ENCODE measurements at places on chromosomes 13 and 19. TPM values are rescaled to one million over a fixed set of nuclear protein-coding genes. Genes with fewer than 3 reads are reported as not detected.

PEAK3 gene
- total RNA-seq: under 0.01 TPM

OR10H5 gene
- not detected for total RNA-seq

PVR gene
- 29.9 TPM for total RNA-seq

DCT gene
- total RNA-seq: under 0.01 TPM

EXOC3L2 gene
- 0.54 TPM for total RNA-seq

C5AR1 gene
- 0.81 TPM for total RNA-seq

ISYNA1 gene
- total RNA-seq: 109 TPM

GPC6 gene
- total RNA-seq: 0.54 TPM

DKKL1 gene
- not detected for total RNA-seq

KL gene
- 1.3 TPM for total RNA-seq

RAB20 gene
- total RNA-seq: 2.7 TPM

ZNF229 gene
- 4.0 TPM for total RNA-seq

FREM2 gene
- under 0.01 TPM for total RNA-seq

TEX26 gene
- not detected for total RNA-seq

GRCh38 chr19:3202346-3202745 is 16.6 kb downstream of the NCLN start:
- no peak for DNase-seq

- no peak for DNase-seq
Observed at GRCh38 chr13:43200736-43201135, 177.3 kb downstream of the DNAJC15 start.

DNA sequence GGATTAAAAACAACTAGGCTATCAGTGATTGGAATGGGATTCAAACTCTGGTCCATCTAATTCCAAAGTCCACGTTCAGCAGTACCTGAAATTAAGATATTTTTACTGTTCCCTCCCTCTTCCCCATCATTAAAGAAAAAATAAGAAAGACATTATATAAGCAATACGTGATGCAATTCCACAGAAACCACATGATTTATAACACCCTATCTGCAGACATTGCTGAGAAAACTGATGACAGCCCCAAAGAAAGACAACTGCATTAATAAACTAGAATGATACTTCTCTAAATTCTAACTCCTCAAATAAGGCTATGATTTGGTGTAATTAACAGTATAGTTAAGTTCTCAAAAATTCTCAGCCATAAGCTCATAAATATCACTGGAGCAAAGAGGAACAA is 19.1 kb downstream of the LNX2 start:
- DNase-seq: no peak

- DNase-seq: no peak
Observed at GRCh38 chr19:44867578-44867977, 21.5 kb downstream of the NECTIN2 start.

DNA sequence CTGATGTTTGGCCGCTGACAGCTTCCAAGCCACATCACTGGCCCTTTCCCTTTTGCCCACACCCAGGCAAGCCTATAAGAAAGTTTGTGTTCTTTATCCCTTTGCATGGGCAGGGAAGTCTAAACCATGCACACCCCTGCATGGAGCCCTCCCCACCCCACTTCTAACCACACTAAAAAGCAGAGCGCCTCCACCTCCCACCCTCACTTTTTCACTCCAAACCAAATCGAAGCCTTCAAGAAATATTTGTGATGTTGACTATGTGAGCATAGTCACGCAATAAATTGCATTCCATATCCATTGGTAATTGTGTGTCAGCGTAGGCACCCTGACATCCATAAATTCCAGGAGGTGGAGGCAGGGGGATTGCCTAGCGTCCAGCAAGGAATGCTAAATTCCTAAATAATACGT is 104.4 kb upstream of the LSM14A start:
- no peak for DNase-seq

- no peak for DNase-seq
Observed at GRCh38 chr13:35129500-35129899, 187.4 kb downstream of the NBEA start.

DNA sequence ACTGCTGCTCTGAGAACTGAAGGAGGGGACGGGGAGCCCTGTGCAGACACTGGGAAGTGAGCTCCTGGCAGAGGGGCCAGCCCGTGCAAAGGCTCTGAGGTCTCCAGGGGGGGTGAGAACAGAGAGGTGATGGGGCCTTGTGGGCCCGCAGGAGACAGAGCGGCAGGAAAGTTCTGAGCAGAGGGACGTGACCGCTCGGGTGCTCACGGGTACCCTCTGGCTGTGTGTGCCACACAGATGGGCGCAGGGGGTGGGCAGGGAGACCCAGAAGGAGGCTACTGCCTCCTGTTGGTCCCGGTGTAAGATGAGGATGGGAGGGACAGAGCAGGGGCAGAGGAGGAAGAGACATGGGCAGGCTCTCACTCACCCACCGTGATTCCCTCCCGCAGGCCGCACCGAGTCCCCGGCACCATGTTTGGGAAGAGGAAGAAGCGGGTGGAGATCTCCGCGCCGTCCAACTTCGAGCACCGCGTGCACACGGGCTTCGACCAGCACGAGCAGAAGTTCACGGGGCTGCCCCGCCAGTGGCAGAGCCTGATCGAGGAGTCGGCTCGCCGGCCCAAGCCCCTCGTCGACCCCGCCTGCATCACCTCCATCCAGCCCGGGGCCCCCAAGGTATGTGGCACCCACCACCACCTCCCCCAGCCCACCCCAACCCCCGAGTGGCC is 27.5 kb upstream of the NCCRP1 start:
- no peak for DNase-seq

DNA sequence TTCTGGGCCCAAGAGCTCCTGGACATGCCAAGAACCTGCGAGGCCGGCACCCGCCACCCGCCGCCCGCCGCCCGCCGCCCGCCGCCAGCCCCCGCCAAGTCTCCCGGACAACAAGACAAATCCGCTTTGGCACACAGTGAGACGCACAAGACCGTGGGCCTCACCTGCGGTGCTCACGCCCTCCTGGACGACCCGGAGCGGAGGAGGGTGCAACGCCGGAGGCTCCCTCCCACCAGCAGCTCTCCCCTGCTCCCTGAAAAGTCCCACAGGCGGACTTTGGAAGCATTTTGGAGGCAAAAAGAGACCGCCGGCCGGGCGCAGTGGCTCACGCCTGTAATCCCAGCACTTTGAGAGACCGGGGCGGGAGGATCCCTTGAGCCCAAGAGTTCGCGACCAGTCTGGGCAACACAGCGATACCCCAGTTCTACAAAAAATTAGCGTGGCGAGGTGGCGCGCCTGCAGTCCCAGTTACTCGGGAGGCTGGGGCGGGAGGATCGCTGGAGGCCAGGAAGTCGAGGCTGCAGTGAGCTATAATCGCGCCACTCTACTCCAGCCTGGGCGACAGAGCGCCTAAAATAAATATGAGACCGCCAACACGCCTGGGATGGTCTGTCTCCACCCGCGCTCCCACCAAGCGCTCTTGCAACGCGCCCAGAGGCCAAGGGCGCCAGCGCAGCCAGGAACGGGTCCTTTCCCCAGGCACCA is 783 bp downstream of the RHPN2 start:
- DNase-seq: no peak

DNA sequence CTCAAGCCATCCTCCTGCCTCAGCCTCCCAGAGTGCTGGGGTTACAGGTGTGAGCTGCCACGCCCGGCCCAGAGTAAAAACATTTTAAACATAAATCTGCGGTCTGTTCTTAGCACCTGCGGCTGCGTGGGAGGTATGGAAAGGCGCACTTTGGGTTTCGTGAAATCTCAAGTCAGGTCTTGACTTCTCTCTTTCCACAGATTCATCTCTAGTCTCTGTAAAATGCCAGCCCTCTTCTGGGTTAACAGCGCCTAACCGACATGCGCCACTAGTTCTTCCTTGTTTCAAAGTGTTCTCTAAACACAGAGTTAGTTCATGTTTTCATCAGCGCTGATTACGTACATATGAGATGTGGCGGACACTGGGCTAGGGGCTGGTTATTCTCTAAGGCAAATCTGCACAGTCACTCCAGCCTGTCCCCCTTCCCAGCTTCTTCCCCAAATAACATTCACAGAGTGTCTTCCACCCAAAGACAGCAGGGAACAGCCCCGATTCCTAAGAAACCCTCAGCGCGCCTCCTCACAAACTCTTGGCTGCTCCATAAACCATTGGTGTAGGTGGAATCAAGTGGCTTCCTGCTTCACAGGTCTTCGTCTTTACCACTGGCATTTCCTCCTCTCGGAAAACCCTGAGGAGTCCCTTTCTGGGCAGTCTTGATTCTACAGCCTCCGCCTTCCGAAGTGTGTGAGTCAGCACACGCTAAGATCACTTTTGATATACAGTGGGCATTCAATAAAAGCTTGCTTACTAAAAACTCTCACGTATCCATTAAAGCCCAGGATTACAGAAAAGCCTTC is 1.4 kb downstream of the PARP4 start:
- DNase-seq: peak; percentile 60

DNA sequence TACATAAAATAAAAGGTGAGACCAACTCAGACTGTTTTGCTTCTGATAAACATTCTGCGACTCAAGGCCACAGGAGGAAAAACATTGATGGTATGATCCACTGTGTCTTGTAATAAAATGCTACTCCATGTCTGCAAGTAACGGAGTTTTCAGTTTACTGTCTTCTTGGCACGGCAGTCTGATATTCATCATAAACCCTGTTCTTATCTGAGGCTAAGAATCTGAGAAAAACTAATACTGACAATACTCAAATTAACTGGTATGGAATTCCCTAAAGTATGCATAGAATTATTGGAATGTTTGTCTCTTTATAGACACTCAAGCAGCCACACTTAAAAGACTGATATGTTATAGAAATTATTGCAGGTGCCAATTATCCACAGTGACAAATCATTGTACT is 125.5 kb downstream of the TBC1D4 start:
- no peak for DNase-seq

DNA sequence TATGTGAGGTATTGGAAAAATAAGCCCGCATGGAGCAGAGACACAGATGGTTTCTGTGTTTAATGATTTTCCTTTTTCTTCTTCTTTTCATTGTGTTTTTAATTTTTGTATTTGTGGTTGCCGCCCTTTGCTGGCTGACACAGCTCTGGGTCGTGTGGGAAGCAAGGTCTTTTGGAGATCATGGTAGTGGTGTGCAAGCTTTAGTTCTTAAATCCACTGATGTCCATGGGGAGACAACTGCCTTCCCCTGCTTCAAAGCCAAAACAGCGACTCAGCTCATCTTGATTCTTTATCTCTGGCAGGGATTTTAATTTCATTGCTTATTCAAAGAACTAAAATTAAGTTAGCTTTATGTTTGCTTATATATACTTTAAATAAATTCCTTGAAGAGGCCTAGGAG is 711.3 kb upstream of the SGCG start:
- no peak for DNase-seq

- no peak for DNase-seq
Observed at GRCh38 chr13:75693227-75693626, 57.1 kb downstream of the LMO7 start.

DNA sequence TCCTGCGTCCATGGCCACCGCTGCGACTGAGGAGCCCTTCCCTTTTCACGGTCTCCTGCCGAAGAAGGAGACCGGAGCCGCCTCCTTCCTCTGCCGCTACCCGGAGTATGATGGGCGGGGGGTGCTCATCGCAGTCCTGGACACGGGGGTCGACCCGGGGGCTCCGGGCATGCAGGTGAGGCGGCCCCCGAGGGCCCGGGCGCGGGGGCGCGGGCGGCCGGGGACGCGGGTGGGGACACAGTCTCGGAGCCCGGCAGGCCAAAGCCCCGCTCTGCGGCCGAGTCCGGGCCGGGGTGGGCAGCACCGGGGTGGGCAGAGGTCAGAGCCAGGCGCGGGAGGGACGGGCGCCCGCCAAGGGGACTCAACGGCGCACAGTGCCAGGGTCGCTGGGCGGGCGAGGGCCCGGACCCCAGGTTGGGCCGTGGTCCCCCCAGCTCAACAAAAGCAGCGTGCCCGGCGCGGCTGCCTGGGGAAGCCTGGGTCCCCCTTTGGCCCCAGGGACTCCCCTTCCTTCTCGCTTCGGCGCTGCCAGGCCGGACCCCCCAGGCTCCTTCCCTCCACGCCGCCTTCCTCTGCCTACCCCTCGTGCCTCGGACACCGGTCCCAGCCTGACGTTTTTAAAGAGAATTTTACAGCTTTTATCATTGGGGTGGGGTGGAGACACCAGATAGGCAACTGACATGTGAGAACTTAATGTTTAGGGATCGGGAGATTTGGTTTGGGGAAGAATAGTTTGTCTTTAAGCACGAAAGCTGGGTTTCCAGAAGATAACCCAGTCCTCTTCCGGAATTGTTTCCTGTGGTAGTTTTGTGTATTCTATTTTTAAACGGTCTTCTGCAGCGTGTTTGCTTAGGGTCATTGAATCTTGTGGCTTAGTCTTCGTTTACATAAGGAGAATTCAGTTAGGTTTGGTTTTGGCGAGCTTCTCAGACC is 509 bp downstream of the TPP2 start:
- peak; percentile 29 for DNase-seq

DNA sequence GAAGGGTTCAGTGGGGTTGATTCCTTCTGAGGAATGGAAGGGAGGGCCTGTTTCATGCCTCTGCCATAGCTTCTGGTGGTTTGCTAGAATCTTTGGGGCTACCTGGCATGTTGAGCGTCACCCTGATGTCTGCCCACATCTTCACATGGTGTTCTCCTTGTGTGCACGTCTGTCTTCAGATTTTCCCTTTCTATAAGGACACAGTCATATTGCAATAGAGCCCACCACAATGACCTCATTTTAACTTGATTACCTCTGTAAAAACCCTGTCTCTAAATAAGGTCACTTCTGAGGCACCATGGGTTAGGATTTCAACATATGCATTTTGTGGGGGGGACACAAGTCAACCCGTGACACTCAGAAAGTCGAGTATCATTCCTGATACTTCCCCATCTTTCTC is 257.9 kb downstream of the COG6 start:
- no peak for DNase-seq

- no peak for DNase-seq
Observed at GRCh38 chr13:75760131-75761021, 124.2 kb downstream of the LMO7 start.

- DNase-seq: no peak
Observed at GRCh38 chr13:81757348-81757970, 1416.5 kb upstream of the SPRY2 start.

DNA sequence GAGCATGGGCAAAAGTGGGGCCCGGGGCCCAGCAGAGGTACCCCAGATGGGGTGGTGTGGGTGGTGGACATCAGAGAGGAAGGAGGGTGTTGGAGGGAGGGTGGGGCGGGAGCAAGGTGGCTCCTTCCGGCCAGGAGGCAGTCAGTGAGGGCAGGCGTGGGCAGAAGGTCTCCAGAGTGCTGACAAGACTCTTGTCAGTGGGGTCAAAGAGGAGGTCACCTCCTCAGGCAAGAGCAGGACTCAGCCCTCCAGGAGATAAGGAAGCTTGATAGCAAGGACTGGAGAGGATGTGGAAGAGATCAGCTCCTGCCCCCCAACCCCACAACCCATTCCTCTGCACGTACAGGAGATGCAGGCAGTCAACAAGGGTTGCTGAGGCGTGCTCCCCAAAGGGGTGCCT is 9.8 kb downstream of the GJA3 start:
- DNase-seq: no peak

DNA sequence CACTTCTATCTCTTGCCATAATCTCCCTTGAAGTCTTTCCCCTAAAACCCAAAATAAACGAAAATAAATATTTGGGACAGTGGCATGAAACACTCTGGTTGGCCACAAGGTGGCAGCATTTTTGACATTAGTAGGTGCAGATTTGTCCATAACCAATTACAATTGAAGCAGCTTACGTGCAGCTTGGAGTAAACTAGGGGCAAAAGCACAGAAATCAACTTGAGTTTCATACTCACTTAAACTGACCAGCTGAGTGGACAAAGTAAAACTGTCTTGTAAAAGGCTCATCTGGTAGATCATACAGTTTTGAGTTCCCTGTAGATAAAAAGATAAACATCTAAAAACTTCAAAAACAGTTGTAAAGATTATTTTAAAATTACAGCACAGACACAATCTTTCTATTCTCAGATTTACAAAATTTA is 18.8 kb downstream of the PDCD5 start:
- DNase-seq: peak; percentile 70

- DNase-seq: no peak
Observed at GRCh38 chr19:32895384-32895783, 25.8 kb upstream of the SLC7A9 start.
